Activated CD8-positive, alpha-beta memory T cell treated with anti-CD3 and anti-CD28 coated beads, Interleukin-2, amount 50 U/mL, for 48 hours (primary cell): ENCODE measurements at places on chromosomes 2 and 18.

GRCh38 chr2:235384624-235385023, 109.2 kb upstream of the AGAP1 start:
- DNase-seq: no peak

DNA sequence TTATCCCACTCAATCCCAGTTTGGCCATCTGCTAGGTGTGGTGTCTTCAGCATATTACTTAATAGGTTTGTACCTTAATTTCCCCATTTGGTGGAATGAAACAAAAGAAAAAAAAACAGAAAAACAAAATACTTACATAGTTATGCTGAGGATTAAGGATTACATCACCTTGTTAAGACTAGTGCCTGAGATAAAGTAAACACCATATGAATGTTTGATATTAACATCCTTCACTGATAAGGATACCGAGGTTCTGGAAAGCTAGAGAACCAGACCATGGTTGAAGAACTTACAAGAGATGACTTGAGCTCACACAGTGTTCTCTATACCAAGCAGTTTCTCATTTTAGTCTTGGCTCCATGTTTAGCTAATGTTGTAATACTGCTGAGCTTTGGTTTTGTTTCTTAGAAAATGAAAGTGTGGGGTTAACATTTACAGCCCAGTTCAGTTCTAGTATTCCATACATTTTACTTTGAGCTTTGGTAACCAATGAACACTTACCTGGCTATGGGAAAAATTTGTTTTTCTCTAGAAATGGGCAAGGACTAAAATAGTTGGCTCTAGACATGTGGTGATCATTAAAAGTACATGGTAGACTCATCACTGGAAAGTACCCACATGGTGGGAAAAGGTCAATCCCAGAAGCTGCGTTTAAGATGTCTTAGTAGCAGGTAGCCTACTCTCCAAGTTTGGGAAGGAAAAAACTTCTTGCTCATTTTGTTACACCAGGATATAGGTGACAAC, 5.8 kb upstream of the GPD2 start:
- DNase-seq: no peak

- no peak for DNase-seq
These were observed 57.4 kb downstream of the CELF4 start for GRCh38 chr18:37508207-37508606.

- no peak for DNase-seq
These were observed 692.9 kb downstream of the SLC4A3 start for GRCh38 chr2:220320326-220320725.

GRCh38 chr2:120647487-120647886, 88.2 kb upstream of the GLI2 start:
- no peak for DNase-seq

DNA sequence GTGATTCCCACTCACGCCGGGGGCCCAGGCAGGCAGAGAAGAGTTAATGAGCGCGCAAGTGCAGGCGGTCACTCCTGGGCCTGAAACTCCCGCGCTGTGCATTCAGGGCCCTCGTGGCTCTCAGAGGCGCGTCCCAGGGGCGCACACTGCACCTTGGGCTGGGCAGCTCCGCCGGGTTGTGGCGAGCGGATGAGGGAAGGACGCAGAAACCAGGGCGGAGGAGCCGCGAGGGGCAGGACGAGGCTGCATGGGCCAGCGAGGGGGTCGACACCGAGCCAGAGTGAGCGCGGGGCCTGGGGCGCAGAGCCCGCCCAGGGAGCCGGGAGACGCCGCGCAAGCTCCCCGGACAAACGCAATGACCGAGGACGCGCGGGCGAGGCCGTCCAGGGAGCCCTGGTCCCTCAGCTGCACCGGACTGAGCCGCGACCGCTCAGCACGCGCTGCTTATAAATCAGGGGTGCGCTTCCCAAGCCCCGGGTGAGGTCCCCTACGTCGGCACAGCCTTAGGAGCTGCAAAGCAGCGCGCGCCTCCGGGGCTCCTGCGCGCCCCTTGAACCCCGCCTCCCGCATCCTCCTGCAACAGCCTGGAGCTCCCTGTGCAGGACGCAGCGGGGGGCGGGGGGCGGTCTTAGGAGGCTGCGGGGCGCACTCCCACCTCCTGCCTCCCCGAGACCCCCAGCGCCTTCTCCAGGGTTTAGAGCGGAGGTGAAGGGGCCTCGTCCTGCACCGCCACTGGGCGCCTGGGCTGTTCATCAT, 180.2 kb upstream of the ALKAL2 start:
- DNase-seq: no peak

- no peak for DNase-seq
These were observed 101.7 kb downstream of the COBLL1 start for GRCh38 chr2:164739966-164740365.

DNA sequence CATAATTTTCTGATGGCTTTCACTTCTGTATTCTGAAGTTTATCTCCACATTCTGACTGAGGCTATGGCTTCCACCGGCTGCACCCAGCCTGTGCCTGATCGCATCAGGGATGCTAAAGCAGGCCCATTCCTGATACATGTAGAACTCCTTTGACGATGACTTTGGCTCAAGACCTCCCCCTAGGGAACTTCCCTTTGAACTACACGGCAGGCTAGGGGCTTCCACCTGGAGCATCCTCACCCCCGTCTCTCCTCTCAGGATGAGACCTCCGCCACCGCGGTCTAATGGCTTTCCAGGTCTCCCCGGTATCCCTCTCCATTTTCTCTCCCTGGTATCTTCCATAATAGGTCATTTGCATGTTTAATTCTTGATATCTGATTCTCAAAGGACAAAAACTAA, 214.9 kb upstream of the CHST9 start:
- DNase-seq: no peak

DNA sequence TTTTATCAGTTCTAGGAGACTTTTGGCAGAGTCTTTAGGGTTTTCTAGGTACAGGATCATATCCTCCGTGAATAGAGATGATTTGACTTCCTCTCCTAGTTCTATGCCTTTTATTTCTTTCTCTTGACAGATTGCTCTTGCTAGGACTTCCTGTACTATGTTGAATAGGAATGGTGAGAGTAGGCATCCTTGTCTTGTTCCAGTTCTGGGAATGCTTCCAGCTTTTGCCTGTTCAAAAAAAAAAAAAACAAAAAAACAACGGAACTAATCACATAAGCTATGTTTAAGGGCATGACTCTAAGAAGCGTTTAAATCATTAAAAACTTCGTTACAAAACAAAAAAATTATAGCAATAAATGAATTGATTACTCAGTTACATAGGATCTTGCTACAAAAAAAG, 145.7 kb downstream of the NUP35 start:
- no peak for DNase-seq

- DNase-seq: no peak
These were observed 72.5 kb upstream of the SERPINE2 start for GRCh38 chr2:224111576-224111975.

GRCh38 chr2:15568874-15569273, 7.7 kb upstream of the NBAS start:
- no peak for DNase-seq

- DNase-seq: no peak
These were observed 1012.4 kb upstream of the CRIM1 start for GRCh38 chr2:35343135-35343534.

GRCh38 chr18:26547646-26548414, 523 bp downstream of the KCTD1 start:
- DNase-seq: peak; percentile 78

GRCh38 chr2:239365071-239365781, 35.6 kb downstream of the HDAC4 start:
- no peak for DNase-seq

DNA sequence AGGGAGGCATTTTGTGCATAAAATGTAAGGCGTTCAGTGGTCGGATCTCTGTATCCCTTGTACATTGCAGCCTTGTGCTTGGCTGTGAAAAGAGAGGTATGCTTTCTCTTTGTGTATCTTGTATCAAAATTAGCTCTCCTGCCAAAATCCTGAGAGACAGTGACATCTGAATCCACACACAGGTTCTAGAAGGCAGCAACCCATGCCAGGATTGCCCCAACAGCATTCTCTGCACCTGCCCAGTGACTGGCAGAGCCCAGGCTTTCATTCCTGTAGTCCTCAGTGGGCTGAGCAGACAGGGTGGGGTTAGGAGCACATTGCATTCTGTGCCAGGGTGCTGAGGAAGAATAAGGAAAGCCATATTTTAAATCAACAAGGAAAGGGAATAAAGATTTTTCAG, 740.3 kb upstream of the RAB6C start:
- no peak for DNase-seq

DNA sequence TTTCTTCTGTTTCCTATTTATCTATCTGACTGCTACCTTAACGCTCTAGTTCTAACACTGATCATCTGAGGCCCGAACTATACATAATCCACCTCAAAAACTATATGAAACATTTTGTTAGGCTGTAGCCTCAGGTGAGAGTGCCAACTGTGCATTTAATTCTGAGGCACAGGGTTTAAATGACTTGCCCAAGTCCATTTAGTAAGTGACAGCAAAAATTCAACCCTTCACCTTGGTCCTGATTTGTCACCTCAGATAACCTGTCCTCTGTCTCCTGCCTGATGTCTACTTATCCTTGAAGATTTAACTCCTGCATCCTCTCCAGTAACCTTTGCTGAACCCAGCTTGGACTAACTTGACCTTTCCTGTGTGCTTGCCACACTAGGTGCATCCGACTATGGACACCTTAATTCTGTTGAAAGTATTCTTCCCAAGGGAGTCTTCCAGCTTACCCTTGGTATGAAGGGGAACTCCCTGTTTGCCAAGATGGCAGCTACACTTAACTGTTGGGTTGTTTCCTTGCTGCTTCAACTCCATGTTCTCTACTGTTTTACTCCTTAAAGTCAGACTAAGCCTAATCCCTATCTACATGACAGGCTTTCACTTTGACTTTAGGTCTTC, 23.5 kb downstream of the CD302 start:
- no peak for DNase-seq

- no peak for DNase-seq
These were observed 1748.4 kb upstream of the CELF4 start for GRCh38 chr18:39313992-39314391.

DNA sequence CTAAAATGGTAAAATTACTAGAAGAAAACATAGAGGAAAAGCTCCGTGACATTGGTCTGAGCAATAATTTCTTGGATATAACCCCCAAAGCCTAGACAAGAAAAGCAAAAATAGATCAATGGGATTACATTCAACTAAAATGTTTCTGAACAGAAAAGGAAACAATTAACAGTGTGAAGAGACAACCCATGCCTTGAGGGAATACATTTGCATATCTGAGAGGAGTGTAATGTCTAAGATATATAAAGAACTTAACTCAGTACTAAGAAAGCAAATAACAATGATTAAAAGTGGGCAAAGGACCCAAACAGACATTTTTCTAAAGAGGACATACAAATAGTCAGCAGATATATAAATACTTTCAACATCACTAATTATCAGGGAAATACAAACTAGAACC, 206.2 kb downstream of the VAPA start:
- no peak for DNase-seq

DNA sequence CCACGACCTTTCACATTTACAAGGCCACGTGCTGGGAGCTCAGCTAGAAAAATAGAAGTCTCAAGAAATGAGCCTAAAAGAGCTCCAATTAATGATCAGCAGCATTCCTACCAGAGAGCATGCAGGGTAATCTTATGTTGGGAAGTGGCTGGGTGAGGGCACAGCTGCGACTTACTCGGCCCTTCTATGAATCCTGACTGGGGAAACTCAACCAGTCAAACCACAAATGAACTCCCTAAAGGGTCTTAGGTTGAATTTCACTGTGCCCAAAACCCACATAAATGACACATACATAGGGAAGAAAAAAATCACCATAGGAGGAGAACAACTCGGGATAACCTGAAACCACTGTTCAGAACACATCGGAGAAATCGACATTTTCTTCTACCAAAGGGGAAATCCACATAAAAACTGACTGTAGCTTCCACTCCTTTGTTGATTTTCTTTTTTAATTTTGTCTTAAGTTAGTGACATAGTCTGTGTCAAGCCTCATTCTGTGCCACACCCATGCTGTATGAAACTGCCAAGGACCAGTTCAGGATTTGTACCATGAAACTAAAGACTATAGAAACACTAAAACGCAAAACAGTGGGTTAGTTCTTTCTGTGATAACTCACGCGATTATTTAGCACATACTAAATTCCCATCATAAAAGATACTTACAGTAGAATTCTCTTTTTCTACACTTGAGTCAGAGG, 54.7 kb downstream of the UXS1 start:
- DNase-seq: no peak

DNA sequence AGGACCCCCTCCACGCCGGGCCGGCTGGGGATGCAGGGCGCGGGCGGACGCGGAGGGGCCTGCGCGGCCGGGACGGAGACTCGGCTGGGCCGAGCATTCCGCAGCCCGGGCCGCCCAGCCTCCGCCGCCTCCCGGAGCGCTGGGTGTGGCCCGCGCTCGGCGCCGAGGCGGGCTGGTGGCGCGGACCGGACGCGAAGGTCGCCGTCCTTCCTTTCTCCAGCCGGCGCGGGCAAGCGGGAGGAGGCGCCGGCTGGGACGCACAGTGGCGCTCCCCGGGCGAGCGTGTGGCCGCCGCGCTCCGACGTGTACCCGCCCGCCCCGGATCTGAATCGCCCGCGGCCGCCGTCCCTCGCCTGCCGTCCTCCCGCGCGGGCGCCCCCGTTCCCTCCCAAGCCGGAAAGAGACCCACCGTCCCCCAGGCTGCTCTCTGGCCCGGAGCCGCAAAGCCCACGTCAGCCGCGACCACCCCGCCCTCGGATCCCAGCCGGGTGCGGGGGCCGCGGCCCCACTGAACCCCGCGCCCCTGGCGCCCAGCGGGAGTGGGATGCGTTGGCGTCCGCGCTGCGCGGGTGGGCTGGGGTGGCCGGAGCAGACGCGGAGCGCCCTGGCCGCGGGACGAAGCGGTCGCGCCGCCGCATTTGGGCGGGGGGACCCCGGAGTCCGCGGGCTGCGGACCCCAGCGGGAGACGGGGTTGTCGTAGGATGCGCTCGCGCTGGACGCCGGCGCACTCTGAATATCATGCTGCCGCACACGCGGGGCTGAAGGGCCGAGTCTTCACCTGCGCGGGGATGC, 634 bp downstream of the SPATS2L start:
- DNase-seq: peak; percentile 69

GRCh38 chr2:158482594-158482993, 25.8 kb downstream of the PKP4 start:
- no peak for DNase-seq

GRCh38 chr2:14749884-14750283, 117.4 kb downstream of the LRATD1 start:
- DNase-seq: no peak

DNA sequence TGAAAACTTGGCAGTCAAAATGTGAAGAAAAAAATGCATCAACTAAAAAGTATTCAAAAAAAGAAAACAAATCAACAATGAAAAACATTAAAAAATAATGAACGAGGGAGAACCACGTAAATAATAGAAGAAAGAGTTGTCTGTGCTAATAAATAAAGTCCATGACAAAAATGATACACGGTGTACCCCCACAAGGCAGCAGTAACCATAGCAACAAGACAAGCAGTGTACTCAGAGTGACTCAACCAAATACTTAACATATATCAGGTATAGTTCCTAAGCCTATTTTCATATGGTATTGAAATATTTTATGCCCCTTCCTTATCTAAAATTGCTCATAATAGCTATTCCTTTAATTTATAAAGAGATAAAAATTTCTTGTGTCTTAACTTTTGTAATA, 162.3 kb upstream of the TMEM200C start:
- DNase-seq: no peak

GRCh38 chr2:172735582-172736423, at the start of gene RAPGEF4:
TSS of gene RAPGEF4 (plus strand) at chr2:172735845. CDS start at chr2:172735984, 139 bp downstream.
- DNase-seq: no peak
